ENCODE measurements at places on chromosomes 2 and 18. TPM values are rescaled to one million over a fixed set of nuclear protein-coding genes. Genes with fewer than 3 reads are reported as not detected.

KCNG3 gene
- not detected for total RNA-seq

FBXO15 gene
- total RNA-seq, result not detected

HOXD8 gene
- not detected for total RNA-seq

PTGR3 gene
- total RNA-seq, result 30.0 TPM

POMC gene
- 2.8 TPM for total RNA-seq

GULP1 gene
- 7.9 TPM for total RNA-seq

TXNDC2 gene
- 0.32 TPM for total RNA-seq

DSC3 gene
- 12.2 TPM for total RNA-seq

DNAH7 gene
- 1.8 TPM for total RNA-seq

RIT2 gene
- total RNA-seq, result not detected

MGAT4A gene
- 0.54 TPM for total RNA-seq

FBXO48 gene
- 0.49 TPM for total RNA-seq

UGT1A5 gene
- total RNA-seq, result not detected

Data from cardiac atrium fibroblast (primary cell).